ENCODE measurements at places on chromosomes 2 and 18.

DNA sequence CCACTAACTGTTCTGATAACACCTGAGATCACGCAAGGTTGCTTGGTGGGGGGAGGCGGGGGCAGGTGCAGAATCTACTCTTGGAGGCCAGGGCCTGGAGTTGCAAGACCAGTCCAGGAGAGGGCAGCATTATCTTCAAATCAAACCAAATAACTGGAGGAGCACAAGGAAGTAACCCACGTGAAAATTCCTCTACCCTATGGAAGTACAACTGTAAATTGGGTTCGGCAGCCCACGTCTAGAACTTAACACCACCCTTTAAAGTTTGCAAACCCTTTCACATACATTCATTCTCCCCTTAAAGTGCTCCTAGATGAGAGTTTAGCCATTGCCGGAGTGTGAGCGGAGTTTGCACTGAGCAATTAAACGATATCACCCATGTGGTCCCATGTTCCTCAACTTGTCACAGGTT is 19.6 kb upstream of the CXCR1 start:
- peak; percentile 40 for DNase-seq

DNA sequence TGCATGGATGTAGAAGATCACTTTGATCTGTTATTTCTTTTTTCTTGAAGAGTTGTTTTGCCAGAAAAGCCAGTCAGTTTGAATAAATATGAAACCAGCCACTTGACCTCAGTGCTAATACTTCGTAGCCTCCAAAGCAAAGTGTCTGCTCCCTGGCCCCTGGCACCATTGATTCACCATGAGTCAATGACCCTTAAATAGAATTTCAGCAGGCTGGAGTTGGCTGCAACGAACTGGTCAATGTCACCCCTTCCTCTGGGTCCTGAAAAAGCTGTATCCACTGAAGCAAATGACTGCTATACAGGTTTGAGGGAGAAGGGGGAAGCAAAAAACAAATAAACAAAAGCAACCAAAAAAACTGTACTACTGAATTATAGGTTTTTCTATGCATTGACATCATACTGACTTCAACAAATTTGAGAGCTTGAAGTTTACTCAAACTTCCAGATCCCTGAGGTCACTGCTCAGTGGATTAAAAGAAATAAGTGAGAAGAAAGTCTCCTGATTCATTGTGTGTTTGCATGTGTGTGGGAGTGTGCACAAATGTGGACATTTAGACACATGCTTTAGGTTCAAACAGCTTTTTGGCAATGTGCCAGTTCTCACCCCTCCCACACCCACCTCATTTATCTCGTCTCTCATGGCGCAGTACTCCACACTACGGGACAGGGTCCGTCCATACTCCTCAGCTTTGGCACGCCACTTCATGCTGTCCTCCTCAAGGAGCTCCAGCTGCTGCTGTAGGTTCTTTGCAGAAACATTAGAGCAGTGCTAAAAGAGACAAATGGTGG is 58.1 kb upstream of the TTN start:
- DNase-seq = no peak

DNA sequence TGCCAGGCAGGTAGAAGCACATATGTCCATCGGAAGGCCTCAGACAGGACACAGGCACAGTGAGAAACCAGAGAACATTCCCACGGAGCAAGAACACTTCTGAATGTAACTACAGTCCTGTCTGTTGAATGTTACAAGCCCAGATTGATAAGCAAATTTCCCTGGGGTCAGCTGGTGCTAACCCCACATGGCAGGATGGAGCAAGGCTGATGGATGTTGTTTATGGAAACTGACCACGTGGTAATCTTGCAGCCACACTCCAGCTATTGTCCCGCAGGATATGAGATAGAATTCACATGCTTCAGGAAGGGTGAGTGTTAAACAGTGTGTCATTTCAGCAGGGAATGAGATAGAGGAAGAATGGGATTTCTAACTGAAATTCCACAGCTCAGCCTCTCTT is 138.8 kb upstream of the COPS8 start:
- no peak for DNase-seq

DNA sequence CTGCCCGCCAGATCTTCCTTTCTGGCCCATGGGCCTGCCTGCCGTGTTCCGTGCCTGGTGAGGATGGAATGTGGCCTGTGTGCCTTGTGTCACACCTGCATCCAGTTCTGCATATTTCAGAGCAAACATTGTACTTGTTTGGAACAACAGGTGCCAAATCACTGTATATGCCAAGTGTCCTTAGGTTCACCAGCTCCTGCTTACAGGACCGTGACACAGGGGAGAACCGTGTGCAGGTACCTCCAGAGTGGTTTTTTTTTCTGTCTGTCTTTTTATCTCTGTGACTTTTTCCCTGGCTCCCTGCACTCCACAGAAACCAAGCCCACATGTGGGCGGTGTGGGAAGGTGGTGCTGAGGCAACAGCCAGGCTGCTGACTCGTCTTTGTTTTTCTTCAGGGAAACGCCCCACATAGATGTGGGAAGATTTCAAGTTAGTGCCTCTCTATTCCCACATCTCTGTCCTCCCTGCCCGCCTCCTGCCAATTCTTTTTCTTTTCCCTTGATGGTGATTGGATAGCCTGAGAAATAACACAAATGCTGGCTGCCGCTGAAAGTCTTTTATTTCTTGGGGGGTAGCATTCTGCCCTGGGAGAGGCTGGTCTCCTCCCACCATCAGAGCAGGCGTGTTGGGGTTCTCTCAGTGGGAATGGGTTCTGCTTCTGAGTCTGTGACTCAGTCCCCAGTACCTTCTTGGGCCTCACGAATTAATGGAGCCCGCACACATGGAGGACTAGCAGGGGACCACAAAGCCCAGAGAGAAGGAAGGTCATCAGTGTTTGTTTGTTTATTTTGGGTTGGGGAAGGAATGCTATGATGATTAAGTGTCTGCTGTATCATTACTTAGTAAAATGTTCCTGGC is 21.4 kb downstream of the GRHL1 start:
- DNase-seq = no peak

GRCh38 chr2:213846856-213847255 is 562.6 kb downstream of the SPAG16 start:
- DNase-seq = no peak
